OCI-M1 (cell line): ENCODE measurements at places on chromosomes 1 and 21.

DNA sequence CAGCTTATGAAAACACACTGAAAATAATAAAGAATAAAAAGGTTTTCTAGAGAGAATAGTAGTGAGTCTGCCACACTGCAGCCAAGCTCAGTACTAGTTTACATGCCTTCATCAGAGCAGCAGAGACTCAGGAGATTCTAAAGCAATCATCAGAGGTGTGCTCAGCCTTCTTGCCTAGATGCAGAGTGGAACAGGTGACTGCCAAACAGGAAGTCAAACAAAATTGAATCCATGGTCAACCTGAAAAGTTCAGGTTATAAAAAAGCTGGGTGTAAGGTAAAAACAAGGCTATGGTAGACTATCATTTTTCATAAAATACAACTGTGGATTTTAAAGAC, 165.3 kb upstream of the C1orf105 start:
- DNase-seq = no peak

- DNase-seq = no peak
These were observed 604 bp downstream of the FGR start for GRCh38 chr1:27634177-27634984.

- no peak for DNase-seq
These were observed 99.3 kb upstream of the ESRRG start for GRCh38 chr1:216822480-216822879.

DNA sequence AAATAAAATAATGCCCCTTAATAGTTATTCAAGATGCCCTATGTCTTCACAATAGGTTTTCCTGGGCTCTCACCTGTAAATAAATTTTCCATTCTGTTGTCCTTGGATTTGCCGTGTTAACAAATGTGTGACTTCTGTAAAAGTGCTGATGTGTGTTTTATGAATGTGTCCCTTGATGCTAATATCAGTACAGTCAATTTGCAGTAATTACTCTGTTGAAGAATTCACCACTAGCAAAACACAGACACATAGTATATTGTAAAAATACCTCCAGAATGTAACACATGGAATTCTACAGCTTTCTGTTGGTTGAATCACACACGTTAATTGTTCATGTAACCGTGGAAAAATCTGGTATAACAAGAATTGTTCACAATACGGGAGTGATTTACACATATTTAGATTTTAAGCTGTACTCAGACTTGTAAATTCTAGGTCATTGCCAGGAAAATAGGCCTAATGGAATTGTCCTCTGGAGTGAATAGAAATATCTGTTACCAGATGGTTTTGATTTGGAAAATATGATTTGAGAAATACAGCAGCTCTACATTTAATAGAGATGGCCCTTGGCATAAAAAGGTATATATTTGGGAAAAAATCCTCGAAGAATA, 36.7 kb upstream of the KCNK2 start:
- DNase-seq = no peak

GRCh38 chr1:172487550-172487949, 43.7 kb upstream of the PIGC start:
- peak; percentile 26 for DNase-seq

GRCh38 chr1:19557609-19558051, 72.3 kb upstream of the CAPZB start:
- peak; percentile 59 for DNase-seq

GRCh38 chr1:56387071-56387740, 192.2 kb downstream of the PLPP3 start:
- DNase-seq = no peak

GRCh38 chr1:18041685-18042355, 65.8 kb upstream of the IGSF21 start:
- no peak for DNase-seq

GRCh38 chr21:39319251-39319756, 5.9 kb upstream of the BRWD1 start:
- no peak for DNase-seq

DNA sequence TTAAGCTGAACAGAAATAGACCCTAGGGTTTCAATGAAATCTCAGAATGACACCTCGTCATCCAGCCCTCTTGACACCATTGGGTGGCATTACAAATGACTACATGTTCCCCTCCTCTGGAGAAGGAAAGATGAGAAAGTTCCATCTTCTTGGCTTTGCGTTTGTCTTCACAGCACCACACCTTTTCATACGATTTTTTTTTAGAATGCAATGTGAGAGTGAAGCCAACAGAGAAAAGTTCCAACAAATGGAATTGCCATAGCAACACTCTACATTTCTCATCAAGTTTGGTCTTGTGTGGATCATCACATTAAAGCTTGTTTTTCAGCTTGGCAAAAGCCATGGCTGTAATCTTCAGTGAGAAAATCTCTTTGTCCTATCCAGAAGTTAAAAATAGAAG, 183.4 kb upstream of the SNX7 start:
- DNase-seq = no peak
